ENCODE measurements at places on chromosomes 6 and 20.

GRCh38 chr6:81634155-81634880 lies 118.2 kb downstream of the TENT5A start:
- no peak for DNase-seq

DNA sequence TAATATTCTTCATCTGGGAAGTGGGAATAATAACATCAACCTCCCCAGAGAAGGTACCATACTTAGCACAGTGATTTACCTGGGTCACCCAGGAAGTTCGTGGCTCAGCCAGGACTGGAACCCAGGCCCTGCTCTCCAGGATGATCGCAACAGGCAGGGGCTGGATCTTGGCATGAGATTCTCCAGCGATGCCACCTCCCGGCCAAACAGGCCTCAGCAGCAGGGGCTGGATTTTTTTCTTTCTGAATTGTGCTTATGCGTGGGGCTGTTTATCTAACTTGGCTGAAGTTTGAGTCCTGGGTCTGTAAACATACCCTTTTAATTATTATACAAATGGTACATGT lies 129.5 kb upstream of the PTPN1 start:
- no peak for DNase-seq

DNA sequence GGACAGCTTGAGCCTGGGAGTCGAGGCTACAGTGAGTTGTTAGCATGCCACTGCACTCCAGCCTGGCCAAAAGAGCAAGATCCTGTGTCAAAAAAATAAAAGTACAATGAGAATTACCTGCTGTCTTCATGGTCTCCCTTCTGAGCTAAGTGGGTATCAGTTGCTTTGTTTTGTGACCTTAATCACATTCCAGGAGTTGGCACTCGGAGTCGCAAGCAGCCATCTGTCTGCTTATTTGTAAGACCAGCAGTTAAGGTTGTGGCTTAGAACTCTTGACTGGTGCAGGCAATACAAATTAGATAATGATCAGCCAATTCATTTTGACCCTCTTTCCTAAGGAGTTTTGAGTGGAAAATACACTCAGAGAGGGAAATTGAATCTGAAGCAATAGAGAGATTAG lies 114.0 kb downstream of the MYO6 start:
- DNase-seq: no peak

DNA sequence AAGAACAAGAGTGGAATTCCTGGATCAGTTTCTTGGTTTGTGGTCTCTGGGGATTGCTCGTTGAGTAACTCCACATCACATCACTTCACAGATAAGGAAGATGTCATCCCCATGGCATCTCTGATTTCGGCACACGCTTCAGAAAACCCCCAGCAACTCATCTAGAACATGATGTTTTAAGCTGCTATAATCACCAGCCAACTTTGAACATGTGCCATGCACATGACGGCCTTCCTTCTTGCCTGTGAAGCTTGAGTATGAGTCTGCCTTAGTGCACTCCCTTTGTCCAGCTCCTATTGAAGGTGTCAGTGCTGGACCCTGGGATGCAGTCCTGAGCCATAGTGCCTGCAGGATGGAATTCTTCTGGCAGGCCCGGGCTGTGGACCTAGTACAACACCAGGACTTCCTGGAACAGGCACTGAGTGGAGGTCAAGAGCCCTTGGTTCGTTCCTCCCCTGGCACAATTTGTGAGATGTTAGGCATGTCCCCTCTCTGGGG lies 231.5 kb upstream of the SUPT3H start:
- DNase-seq: no peak

DNA sequence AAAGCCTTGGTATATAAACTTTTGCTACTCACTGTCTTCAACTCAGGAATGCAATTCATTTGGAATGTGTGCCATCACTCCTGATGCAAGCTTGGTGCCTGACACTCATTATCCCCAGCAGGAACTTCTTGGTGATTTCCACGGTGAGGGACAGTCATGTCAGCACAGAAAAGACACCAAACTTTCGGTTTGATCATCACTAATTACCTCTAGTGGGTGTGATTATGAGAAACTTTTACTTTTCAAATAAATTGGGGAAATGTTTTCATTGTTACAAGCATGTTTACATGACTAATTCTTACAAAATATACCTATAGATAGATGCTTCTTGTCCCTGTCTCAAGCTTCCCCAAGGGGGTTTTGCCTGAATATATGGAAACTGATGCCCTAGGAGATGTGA lies 40.9 kb downstream of the RPP40 start:
- DNase-seq: no peak

GRCh38 chr6:157374889-157375443 lies 6.0 kb upstream of the ZDHHC14 start:
- no peak for DNase-seq

DNA sequence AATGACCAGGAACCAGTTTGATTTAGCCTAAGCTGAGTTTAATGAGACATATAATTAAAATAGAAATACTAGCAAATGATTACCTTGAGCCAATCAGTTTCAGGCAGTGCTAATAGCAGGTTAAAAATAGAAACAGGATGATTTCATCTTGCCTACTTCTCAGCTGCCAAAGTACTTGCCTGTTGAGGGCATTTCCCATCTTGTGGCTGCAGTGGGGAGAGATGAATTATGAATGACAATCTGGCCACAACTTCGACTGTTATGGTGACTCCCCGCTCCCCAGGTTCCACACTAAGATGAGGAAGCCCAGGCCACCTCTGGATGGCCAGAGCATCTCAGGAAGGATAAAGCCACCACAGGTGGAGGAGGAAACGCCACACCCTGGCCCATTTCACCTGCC lies 31.3 kb downstream of the MBOAT1 start:
- no peak for DNase-seq

DNA sequence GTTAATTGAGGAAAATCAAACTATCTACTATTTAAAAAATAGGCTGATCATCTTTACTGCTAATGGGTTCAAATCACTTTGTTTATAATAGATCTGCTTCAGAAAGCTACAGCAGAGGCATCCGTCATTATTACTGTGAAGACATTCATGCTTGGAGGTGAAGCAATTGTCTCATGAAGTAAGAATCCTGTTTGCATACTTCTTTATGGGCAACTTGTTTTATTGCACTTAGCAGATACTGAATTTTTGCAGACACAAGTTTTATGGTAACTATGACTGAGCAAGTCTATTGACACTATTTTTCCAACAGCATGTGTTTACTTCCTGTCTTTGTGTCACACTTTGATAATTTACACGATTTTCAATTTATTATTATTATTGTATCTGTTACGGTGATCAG lies 573.9 kb downstream of the RFPL4B start:
- no peak for DNase-seq

- DNase-seq: no peak
Measured at GRCh38 chr20:24955045-24955444, 6.0 kb downstream of the CST7 start.

DNA sequence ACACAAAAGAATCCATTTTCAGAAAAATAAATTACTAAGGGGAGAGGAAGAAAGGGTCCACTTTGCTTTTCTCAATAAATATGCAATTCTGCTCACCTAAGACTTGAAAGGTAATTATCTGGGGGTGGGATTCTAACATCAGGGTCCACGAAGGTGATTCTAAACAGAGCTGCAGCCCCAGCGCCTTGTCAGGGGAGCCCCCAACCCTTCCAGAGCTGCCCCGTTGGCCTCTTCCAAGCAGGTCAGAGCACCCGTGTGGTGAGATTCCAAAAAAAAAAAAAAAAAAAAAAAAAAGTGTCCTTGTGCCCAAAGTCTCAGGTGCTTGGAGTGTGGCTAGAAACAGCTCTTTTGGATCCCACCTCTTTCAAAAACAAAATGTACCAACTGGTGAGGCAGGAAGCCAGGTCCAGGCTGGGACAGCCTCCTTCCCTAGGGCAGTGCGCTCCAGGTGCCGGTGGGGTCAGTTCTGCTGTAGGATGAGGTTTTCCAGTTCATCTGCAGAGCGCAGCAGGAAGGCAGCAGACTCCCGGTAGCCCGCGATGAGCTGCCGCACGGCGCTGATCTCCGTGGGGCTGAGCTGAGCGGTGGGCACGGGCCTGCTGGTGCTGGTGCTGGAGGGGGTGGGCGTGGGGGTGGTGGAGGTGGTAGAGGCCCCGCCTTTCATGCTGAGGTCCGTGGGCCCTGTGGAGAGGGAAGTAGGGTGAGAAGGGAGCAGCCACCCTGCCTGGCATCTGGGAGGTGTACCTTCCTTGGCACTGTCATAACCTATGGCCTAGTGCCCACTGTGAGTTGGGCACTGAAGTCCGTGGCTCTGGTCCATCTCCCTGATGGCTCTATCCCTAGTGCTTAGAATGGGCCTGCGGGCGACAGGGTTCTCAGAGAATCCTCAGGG lies 89.3 kb downstream of the ASXL1 start:
- DNase-seq: no peak

DNA sequence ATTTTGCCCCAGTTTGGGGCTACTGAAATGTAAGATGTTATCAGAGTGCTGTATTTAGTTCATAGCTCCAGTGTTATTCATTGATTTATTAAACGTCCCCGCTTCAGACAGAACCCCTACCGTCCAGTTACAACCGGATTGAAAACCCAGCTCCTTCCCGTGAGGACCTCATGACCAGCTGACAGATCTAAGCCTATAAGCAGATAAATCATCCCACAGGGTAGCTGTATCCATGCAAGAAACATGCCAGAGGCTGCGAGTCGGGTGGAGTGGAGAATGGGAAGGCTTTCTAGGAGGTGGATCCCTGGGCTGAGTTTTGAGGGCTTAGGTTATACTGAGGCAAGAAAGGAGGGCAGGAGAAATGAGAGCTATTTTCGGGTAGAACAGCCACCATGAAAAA lies 260.0 kb downstream of the ARID1B start:
- DNase-seq: no peak

DNA sequence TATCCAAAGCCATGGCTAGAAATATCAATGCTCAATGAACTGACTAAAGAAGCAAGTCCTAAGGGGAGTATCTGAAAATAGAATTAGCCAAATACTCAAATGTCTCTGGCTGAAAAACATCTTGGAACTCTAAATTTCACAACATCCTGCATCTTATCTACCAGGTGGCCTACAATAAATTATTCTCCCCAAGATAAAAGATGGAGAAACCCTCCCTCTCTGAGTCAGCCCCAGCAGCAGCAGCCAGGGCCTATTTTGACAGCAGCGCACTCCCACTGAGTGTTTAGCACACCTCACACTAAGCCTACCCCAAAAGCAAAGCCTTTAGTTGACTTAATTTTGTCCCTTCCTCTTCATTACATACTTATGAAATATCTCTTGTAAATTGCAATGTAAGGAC lies 5.9 kb downstream of the CALHM6 start:
- DNase-seq: no peak

DNA sequence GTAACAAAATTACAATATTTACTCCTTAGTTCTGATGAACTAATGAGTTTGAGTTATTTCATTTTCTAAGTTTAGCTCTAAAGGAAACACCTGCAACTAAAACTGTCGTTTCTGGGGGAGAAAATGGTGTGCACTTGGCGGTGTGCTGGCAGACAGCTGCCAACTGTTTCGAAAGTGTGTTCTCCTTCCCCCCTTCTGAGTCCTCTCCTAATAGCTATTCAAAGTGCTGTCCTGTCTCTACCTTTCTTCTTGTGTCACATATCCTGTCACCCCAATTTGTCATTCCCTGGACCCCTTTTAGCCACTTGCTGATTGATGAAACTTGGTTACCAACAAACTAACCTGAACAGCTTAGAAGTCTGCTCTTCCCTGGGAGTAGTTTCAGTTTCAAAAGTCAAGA lies 4.9 kb upstream of the UBE2J1 start:
- DNase-seq: no peak

- no peak for DNase-seq
Measured at GRCh38 chr20:22569353-22569752, 15.0 kb downstream of the FOXA2 start.

GRCh38 chr20:20887593-20888265 lies 175.3 kb upstream of the RALGAPA2 start:
- DNase-seq: no peak

GRCh38 chr20:53609491-53610445 lies 16.1 kb upstream of the ZNF217 start:
- peak; percentile 46 for DNase-seq

DNA sequence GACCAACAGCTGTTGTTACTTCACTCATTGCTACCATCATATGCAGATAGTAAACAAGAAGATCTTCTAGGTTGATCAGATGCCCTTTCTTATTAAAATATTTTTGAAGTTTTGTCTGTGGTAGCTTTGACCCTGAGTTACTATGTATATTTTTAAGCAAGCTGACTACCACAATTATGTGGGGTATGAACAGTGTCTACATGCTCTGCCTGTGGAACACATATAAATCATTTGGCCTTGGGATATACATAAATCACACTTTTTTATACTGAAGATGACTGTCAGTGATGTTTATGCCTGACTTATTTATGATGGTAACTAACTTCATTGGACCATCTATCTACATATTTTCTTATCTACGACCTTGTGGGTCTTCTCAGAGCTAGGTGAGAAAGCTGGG lies 44.2 kb downstream of the LIN28B start:
- DNase-seq: no peak

DNA sequence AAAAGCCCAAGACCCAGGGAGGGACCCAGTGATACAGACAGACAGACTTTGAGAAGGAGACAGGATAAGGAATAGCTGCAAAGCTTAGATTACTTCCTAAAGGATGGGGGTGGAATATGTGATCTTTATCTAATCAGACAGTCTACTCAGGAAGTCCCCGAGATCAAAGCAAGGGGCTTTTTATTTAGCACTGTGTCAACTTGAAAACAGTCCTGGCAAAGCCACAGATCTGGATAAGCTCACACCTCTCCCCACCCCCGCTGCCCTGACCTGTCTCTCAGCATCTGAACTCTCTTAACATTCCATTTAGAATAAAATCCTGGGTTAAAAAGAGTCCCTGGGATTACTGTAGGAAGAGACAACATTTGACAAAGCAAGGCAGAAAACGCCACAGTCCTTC lies 101.5 kb downstream of the ISM1 start:
- no peak for DNase-seq

DNA sequence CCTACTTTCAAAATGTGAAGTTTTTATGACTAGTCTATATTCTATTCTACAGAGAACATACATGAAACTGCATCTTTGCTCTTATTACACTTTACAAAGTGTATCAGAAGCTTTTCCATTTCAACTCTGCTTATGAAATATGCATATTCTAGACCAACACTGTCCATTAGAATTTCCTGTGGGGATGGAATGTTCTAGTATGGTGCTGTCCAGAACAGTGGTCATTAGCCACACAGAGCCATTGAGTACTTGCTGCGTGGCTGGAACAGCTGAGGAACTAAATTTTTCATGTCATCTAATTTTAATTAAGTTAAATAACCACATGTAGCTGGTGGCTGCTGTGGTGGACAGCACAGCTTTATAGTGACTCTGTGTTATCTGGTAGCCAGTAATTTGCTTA lies 105.9 kb upstream of the PDE10A start:
- DNase-seq: no peak

GRCh38 chr20:16898433-16898832 lies 150.3 kb downstream of the OTOR start:
- no peak for DNase-seq

DNA sequence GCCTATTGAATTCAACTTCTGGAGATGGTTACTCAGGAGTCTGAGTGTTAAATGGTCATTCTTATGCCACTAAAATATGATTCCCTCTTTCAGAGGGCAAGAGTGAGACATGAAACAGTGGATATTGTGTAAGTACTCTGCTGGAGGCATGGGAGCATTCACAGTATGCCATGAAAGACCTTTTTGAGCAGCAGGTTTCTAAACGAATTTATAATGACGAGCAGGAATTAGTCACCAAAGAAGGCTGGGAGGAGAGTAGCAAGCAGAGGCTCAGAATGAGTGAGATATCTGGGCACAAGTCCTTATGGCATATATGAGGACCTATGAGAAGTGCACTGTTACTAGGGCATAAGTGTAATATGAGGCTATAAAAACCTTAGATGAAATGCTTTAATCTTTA lies 10.9 kb upstream of the MYB start:
- DNase-seq: no peak

GRCh38 chr6:115570331-115570730 lies 490.4 kb downstream of the FRK start:
- DNase-seq: no peak

GRCh38 chr6:53048431-53049195 lies 16.6 kb upstream of the FBXO9 start:
- no peak for DNase-seq

Measured in stimulated activated CD8-positive, alpha-beta memory T cell treated with anti-CD3 and anti-CD28 coated beads, Interleukin-4, amount 100 ng/mL, for 1 hour (primary cell).